NCI-H2107 (cell line): ENCODE measurements at places on chromosomes 5 and 9.

DNA sequence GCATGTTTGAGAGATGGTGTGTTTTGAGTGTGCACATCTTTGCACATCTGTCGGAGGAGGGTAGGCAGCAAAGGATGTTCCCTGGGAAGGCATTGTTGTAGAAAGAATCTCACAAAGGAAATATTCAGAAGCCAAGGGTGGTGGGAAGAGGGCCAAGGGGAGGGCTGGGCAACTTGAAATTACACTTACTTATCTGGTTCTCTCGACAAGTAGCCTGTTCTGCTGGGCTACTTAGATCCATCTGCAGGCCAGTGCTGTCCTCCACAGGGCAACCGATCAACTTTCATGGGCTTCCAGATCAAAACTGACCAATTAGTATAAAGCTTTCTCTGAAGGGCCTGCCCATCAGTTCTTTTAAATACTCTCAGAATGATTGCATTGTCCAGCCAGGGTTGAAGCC lies 495.2 kb downstream of the GADD45G start:
- DNase-seq, result no peak

DNA sequence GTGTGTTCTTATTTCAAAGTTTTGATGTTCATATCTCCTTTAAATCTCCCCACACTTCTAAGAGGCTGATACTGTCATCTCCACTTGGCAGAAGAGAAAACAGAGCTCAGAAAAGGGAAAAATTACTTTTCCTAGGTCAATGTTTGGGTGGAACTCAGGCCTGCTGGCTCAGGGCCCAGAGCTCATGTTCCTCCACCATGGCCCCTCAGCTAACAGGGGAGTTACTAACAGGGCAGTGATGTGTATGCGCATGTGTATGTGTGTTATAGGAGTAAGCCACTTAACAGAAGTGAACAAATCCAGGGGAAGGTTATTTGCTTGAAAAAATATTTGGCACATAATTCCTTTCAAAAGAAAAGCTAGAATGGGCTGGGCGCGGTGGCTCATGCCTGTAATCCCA lies 2.5 kb downstream of the C1QTNF2 start:
- DNase-seq, result no peak

DNA sequence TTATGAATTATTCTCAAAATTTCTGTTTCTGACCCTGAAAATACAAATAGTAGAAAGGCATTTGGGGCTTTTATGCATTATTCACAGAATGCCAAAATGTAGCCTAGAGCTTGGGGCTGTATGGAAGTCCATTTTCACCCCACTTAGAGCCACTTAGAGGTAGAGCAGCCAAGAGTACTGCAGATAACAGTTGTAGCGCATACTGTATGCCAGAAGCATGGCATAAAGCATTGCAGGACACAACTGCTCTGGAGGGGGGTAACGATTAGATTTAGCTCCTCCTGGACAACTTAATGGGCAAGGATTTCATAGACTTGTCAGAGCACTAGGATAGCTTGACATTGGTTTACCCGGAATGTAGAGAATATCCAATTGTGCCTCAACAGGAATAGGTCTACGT lies 15.7 kb downstream of the SLC31A1 start:
- no peak for DNase-seq

DNA sequence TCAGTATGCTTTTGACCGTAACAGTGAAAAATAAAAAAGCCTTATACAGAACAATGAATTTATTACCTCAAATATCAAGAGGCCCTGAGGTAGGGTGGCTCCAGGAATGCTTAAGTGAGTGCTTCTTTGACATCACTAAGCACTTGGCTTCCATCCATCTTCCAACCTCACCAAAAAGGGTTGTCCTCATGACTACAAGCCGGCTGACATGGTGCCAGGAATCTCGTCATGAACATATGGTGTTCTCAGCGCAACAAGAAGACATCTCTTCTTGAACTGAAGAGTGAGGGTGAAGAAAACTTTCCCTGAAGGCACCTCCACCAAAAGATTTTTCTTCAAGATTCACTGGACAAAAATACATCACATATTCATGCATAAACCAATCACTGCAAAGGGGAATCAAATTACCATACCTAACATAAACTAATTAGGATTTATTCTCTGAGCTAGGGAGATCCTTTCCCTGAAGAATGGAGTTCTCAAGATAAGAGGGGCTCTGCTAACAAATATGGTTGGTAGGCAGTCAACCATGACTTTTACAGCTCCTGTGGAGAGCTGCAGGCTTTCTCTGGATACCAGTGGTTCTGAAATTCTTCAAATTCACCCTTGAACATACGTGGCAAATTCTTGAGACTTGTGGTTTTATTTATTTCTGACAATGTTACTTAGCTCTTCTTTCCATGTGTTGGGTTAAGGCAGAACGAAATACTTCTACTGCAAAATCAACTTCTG lies 49.5 kb downstream of the AGXT2 start:
- no peak for DNase-seq

DNA sequence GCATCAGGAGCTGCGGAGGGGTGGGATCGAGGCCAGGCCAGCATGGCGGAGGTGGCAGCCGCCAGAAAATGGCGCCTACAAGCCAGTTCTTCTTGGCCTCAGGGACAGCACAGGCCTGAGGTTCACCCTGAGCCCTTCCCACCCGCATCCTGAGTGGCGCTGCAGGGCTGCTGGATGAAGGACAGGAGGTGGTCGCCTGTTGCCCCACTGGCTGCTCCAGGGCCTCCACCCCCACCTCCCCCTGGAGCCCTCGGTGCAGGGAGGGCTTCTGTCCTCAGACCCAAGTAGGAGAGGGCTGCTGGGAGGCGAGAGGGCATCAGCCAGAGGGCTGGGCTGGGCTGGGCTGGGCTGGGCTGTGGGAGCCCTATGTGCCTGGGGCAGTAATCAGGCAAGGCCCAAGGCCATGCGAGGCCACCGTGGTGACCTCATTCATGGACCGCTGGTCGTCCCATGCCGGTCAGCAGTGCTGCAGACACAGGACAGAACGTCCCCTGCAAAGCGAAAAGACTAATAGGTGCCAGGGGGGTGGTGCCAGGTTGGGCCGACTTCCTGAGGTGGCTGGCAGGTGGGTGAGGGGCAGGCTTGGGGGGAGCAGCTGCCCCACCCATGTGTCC lies 13.8 kb downstream of the GPSM1 start:
- DNase-seq, result no peak

DNA sequence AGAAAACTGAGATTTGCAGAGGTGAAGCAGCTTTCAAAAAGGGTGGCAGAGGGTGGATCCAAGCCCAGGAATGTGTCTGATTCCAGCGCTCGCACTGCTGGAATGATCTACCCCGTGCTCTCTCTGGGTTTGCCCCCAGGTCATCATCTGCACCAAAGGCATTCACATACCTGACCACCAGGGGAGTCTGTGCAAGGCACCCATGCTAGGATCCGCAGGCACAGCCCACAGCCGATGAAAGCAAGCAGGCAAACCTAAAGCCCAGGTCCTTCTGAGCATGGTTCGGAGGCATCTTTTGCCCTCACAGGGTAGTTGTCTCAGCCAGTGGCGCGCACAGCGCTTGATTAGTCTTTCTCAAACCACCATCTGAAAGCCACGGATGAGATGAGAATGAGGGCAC lies 56.6 kb downstream of the TEK start:
- DNase-seq, result no peak

DNA sequence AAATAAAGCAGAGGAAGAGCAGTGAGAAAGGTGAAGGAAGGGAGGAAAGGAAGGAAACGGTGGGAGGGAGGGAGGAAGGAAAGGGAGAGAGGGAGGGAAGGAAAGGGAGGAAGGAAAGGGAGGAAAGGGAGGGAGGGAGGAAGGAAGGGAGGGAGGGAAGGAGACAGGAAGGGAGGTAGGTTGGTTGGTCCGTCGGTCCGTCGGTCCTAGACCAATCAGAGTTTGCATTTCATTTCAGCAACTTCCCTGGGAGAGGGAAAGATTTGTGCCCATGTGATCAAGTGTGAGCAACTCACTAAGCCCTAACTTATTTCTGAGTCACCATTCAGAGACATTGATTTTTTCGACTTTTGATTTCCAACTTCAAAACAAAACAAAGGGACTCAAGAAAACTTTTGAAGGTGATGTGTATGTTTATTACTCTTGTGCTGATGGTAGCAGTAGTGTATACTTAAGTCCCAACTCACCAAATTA lies 18.8 kb downstream of the NANS start:
- DNase-seq, result no peak

- no peak for DNase-seq
These were observed 200.1 kb upstream of the DAB2 start for GRCh38 chr5:39624890-39625289.

- no peak for DNase-seq
These were observed 292.4 kb upstream of the TLE4 start for GRCh38 chr9:79279356-79279755.

- no peak for DNase-seq
These were observed 34.3 kb downstream of the EPB41L4B start for GRCh38 chr9:109286571-109286977.

GRCh38 chr9:106310782-106311181 lies 552.2 kb upstream of the ZNF462 start:
- DNase-seq, result no peak

DNA sequence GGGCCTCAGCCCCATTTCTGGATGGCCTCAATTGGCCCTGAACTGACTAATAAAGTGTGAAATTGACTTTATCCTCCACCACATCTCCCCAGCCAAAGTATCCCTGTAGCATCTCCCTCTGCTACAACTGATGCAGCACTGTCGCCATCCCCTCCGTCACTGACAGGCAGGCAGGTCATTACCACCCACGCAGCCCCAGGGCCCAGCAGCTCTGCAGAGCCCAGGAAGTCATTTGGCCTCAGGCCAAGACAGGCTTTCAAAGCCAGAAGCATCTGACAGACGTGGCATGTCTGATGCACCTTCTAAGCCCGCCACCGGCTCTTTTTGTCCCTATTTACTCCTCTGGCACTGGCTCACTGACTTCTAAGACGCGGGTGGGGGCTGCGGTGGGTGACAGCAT lies 65.3 kb downstream of the ARHGEF37 start:
- no peak for DNase-seq

DNA sequence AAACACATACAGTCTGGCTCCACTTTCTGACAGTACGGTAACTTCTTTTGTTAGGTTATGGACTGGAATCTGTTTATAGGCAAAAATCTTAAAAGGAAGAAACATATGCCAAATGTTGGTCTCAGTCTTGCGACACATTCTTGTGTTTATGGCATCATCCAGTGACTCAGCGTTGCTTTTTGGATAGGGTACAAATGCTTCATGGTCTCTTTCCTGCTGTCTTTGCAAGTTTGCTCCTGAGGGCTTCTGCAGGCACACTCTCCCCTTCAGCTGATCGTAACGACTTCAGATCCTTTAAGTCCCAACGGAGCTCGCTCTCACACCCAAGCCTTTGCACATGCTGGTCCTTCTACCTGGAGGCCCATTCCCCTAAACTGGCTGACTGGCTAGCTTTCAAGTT lies 23.6 kb upstream of the TNFSF8 start:
- no peak for DNase-seq

DNA sequence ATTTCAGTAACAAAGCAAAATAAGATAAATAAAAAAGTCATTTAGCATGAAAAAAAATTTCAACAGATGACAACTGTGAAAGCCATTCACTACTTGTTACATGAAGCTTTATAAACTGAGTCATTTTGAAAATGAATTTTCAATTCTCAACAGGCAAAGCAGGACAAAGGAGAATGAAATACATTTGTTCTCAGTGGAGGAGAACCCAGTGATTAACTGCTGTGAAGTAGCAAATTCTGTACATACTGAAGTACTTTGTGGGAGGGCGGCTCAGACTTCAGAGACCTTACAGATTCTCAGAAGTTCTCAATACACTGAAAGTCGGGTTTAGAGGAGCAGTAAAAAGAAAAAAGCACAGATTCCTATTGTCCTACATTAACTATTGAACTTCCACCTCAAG lies 21.7 kb downstream of the SKIC3 start:
- no peak for DNase-seq

- DNase-seq, result no peak
These were observed 28.4 kb downstream of the PRRC2B start for GRCh38 chr9:131422241-131422792.

GRCh38 chr5:136064510-136064909 lies 35.7 kb downstream of the TGFBI start:
- no peak for DNase-seq

- DNase-seq, result no peak
These were observed 47.4 kb downstream of the CYSTM1 start for GRCh38 chr5:140222416-140222815.

- no peak for DNase-seq
These were observed 16.3 kb downstream of the ARHGEF28 start for GRCh38 chr5:73642344-73642743.

GRCh38 chr5:56561-57290 lies 35.2 kb upstream of the PLEKHG4B start:
- no peak for DNase-seq

DNA sequence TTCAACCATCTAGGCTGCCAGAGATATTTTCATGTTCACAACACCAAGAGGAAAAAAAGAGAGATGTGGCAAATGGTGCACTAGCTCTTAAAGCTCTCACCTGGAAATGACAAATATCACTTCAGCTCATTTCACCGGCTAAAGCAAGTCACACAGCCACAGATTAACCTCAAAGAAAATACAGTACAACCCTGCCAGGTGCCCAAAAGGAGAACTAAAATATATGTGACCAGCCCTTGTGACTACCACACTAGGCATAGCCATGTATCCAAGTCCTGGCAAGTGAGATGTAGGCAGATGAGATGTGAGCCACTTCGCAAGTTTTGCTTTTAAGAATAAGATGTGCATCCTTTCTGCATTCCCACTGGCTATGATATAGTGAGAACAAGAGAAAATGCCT lies 41.4 kb downstream of the AGTPBP1 start:
- DNase-seq, result no peak

- DNase-seq, result peak; percentile 15
These were observed 5.1 kb downstream of the MGAT4B start for GRCh38 chr5:179801304-179802206.

- DNase-seq, result peak; percentile 85
These were observed at the start of gene FRMD3 for GRCh38 chr9:83538172-83538889. Gene FRMD3, minus strand, starts transcription at chr9:83538401. Its CDS starts 170 bp downstream, at chr9:83538231.

DNA sequence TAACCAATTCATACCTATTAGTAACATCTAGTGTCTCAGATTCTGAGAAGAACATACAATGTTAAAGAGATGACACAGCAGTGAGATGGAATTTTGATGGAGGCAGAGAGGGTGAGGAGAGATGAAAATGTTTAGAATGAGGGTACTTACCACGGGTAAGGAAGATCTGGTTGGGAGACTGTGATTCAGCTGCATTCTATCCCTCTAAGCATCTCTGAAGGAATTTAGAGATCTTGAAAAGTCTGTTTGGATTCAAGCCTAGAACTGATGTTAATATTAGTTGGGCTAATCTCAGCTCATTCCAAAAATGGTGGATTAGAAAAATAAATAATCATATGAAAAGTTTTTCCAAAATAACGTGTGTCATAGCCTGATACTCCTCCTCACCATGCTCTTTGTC lies 191.5 kb upstream of the CLINT1 start:
- DNase-seq, result no peak

GRCh38 chr5:114822863-114823262 lies 346.8 kb downstream of the TRIM36 start:
- no peak for DNase-seq
